ENCODE measurements at places on chromosomes 7 and 10. TPM values are rescaled to one million over a fixed set of nuclear protein-coding genes. Genes with fewer than 3 reads are reported as not detected.
A peak's percentile ranks its signal among the peaks of the same experiment; 100 is the strongest.

Gene HTR5A
- not detected for total RNA-seq

Gene OR6B1
- total RNA-seq, result not detected

Gene CEP55
- 87.9 TPM for total RNA-seq

Gene STMP1
- 34.0 TPM for total RNA-seq

Gene SPDYE11
- not detected for total RNA-seq

Gene ADO
- 29.8 TPM for total RNA-seq

Gene SPDYE5
- not detected for total RNA-seq

Gene MEPCE
- 32.7 TPM for total RNA-seq

Gene AP3M1
- total RNA-seq, result 26.4 TPM

Gene ZNF37A
- total RNA-seq, result 1.9 TPM

Gene PRTFDC1
- 15.3 TPM for total RNA-seq

Gene CRHR2
- not detected for total RNA-seq

Gene CTAGE4
- 2.7 TPM for total RNA-seq

Gene TAS2R41
- total RNA-seq, result not detected

Gene PLXDC2
- 2.8 TPM for total RNA-seq

Gene ECD
- total RNA-seq, result 34.5 TPM

Gene BHLHA15
- not detected for total RNA-seq

Gene SAP25
- not detected for total RNA-seq

Gene C10orf62
- total RNA-seq, result not detected

Gene SH2D4B
- not detected for total RNA-seq

DNA sequence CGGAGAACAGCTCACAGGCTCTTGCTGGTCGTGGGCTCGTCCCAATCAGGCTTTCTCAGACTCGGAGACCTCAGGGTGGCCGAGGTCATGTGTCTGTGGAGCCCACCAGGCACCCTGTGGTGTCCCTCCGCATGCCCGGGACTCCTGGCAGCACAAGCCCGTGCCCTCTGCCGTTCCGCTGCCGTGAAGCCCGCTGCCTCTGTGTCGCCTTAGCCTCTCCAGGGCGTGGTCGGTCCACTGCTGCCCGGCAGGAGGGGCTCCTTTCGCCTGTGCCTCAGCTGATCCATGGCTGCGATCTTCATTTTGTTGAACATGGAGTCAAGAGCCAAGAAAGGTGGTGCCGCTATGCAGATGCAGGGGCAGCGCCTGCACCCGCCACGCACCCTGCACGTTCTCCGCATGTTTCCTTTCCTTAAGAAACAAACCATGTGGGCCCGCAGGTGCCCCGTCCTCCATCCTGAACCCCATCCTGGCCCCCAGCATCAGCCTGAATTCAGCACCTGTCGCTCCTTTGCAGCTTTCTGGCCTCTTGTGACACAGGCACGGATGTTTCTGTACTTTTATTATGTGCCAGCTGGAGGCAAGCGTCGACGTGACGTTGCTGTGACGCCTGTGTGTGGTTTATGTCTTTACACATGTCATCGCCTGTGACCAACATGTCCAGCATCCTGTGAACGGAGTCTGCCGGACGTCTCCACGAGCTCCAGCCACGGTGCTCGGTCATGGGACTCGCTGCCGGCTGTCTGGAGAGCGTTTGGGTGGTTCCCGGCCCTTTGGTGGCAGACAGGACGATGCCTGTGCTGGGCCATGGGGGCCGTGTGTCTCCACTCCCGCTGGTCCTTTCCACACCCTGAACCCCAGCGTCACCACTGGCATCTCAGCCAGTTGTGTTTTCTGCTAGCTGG is 69.9 kb downstream of the NKX6-2 start:
- no peak for DNase-seq

GRCh38 chr10:109880886-109881768 is 42.2 kb downstream of the XPNPEP1 start:
- no peak for DNase-seq

GRCh38 chr7:103914147-103914899 is 75.1 kb downstream of the RELN start:
- DNase-seq, result peak; percentile 31

DNA sequence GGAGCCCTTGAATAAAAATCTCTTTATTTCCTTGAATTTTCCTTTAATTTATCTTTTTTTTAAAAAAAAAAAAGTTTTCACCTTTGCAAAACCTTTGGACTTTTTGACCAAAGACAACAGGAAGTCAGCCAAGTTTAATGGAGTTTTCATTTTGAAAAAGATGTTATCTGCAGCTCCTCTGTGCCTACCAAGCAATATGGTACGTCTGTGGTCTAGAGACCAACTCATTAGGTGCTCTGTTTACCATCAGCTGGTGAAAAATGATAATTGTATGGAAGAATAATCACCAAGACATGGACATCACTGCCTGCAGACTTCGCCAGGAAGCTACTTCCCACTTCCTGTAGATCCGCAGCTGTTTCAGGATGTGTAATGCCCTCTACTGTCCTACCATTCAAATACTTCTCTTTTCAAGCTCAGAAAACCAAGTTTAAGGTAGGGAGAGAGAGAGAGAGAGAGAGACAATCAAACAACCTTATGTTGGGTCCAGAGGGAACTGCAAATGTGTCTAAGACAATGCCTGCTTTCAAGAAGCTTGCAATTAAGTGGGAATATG is 18.7 kb downstream of the PLXNA4 start:
- DNase-seq, result peak; percentile 73

DNA sequence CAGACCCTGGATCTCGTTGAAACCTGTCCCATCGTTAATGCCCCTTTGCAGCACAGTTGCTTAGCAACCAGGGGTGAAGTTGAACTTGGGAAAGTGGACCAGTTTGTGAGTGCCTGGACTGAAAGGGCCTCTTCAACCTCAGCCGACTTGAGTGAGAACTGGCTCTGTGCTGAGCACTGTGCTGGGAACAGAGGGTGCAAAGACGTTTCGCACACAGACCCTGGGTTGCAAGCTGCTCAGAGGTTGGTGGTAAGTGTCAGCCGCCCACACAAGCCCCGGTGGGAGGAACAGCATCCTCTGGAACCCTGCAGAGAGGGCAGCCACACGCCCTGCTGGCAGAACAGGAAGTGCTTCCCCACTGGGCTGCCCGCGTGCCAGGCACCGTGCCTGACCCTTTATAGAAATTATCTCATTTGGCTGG is 89.2 kb downstream of the CARD11 start:
- DNase-seq, result no peak

GRCh38 chr7:130721486-130722277 is 12.3 kb downstream of the KLF14 start:
- peak; percentile 82 for DNase-seq

GRCh38 chr10:82340166-82340565 is 465.2 kb downstream of the NRG3 start:
- no peak for DNase-seq

GRCh38 chr7:40656349-40656748 is 521.5 kb downstream of the SUGCT start:
- no peak for DNase-seq

- DNase-seq, result no peak
Observed at GRCh38 chr10:18571076-18571475, 80.3 kb downstream of the NSUN6 start.

- no peak for DNase-seq
Observed at GRCh38 chr7:31075086-31075405, 22.9 kb downstream of the ADCYAP1R1 start.

DNA sequence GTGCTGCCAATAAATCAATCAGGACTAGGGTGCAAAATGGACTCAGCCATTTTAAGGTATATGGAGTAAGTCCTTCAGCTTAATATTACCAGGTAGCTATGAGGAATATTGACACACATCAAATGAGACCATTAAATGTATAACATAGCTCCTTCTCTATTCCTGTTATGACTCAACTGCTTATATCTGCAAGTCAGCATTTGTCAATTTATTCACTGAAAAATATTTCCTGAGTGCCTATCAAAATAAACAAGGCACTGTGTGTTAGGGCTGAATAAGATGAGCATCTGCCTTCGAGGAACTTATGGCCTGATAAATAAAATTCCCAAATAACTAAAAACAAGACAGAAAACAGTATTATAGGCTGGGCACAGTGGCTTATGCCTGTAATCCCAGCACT is 113.8 kb downstream of the CDK6 start:
- peak; percentile 43 for DNase-seq

GRCh38 chr10:23198610-23198939 is 6.5 kb downstream of the PTF1A start:
- no peak for DNase-seq

GRCh38 chr10:63210611-63211196 is 77.6 kb downstream of the NRBF2 start:
- DNase-seq, result peak; percentile 36

GRCh38 chr10:98878418-98878817 is 357.2 kb downstream of the HPSE2 start:
- peak; percentile 8 for DNase-seq

- DNase-seq, result no peak
Observed at GRCh38 chr7:93258661-93259060, 26.5 kb downstream of the VPS50 start.

- peak; percentile 90 for DNase-seq
Observed at GRCh38 chr7:44259547-44260457, 59.0 kb downstream of the YKT6 start.

- DNase-seq, result no peak
Observed at GRCh38 chr7:148924011-148924410, 39.9 kb upstream of the EZH2 start.

GRCh38 chr7:118109607-118110006 is 74.4 kb upstream of the LSM8 start:
- no peak for DNase-seq

- DNase-seq, result no peak
Observed at GRCh38 chr10:14569274-14570060, 205.2 kb downstream of the FAM107B start.

- no peak for DNase-seq
Observed at GRCh38 chr10:113618338-113618737, 45.5 kb downstream of the NRAP start.

GRCh38 chr7:136072447-136072846 is 95.3 kb upstream of the MTPN start:
- no peak for DNase-seq

DNA sequence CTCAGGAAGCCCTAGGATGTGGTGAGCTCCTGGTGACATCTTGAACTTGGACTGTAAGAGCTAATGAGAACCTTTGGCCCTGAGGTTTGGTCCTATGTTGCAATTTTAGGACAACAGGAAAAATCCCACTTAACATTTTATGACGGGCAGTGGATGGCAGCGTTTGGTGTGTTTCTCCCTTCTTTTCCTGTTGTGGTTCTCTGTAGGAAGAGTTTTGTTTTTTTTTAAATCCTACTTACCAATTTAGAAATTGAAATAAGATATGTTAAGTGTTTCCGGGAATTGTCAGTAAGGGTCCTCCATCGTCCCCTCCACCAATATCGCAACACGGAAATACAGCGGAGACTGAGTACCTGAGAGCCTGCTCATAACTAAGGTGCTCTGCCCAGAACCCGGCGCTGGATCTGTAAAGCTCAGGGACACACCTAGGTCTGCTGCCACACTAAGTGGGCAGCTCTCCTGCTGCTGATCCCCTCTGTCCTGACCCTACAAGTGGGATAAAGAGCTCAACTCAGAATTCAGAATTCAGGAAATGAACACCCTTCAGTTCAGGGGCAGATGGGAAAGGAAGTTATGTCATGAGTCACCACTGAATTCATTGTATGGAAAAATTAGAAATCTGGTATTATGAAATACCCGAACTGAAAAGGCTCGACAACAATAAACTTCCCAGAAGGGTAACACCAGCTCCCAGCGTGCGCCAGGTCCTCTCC is 9.1 kb upstream of the PROSER2 start:
- DNase-seq, result no peak

DNA sequence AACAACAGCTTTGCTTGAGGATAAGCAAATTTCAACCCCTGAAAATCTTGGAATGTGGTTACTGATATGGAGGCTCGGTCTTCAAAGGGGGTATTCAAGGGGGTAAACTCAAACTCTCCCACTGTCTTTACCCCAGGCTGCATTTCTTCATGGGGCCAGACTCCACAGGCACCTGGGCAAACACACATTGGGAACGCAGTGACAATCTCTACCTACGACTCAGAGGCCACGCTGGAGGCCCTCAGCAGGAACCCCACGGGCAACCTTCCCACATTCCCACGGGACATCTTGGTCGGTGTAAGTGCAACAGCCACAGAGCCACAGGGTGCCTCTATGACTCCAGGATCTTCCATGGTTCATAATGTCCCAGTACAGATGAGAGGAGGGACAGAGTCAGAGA is 2.2 kb upstream of the INSIG1 start:
- DNase-seq, result peak; percentile 41

- DNase-seq, result no peak
Observed at GRCh38 chr10:129424978-129425377, 42.1 kb upstream of the MGMT start.

- no peak for DNase-seq
Observed at GRCh38 chr7:7032221-7032620, 150.1 kb upstream of the C1GALT1 start.

DNA sequence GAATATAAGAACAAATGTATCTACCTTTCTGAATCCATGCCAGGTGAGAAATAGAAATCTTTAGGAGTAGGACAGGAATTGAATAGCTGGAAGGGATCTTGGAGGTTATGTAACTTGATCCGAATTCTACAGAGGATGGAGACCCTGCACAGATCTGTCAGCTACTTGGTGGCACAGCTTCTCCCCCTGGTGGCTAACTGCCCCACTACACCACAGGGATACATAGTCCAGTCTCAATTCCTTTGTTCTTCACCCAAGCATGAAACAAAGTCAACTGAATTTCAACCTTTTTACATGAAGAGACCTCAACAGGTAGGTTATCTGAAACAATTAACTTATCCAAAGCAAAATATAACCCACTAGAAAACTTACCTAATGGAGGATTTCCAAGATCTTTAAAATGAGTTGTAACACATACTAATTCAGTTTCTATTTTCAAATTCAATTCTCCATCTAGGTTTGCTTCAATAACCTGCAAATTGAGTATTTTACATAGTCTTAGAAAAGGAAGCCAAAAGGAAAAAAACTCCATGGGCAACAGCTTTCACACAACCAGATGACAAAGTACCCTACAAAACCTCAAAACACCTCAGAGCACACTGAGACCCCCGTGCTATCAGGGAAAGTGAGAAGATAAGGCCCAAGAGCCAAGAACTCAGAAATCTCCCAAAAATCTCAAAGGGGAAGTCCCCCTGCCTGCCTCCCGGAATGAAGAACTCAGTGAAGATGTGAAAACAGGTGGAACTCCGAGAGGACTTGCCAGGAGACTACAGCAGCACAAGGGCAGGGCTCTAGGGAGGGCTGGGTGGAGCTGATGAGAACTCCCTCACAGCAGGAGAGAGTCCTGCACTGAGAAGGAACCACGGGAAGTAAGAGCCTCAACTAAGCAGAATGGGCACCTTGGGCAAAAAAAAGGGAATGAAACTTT is 10.3 kb downstream of the HUS1 start:
- peak; percentile 55 for DNase-seq

GRCh38 chr10:64798297-64798696 is 1277.1 kb downstream of the REEP3 start:
- no peak for DNase-seq

Measured in M059J (cell line).